ENCODE measurements at places on chromosomes 5 and 9.

DNA sequence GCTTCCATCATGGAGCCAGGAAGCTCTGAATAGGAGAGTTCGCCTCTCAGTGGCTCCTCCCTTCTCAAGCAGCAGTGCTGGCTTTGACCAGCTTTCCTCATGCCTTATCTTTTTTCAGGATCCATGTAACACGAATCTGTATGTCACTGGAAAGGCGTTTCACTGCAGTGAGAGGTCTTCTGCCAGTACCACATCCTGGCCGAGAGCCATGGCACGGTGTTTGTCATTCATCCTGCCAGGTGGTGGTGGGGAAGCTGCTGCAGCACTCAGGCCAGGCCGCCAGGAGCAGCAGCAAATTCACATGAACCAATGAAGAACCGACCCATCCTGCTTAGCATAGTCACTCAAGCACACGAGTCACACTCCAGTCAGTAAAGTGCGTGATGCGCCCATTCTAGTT is 179.0 kb downstream of the FANCC start:
- no peak for DNase-seq

DNA sequence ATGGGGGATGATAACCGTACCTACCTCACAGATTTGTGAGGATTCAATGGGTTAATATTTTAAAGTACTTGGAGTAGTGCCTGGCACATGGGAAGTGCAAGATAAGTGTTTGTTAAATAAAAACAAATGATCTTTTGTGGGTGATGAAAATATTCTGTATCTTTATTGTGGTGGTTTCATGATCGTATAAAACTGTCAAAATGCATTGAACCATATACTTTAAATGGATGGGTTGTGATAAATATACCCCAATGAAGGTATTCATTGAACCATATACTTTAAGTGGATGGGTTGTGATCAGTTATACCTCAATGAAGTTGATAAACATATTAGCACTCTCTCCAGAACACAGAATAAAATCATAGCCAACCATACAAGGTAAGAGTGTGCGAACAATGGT is 234.5 kb downstream of the CRB2 start:
- DNase-seq = no peak

DNA sequence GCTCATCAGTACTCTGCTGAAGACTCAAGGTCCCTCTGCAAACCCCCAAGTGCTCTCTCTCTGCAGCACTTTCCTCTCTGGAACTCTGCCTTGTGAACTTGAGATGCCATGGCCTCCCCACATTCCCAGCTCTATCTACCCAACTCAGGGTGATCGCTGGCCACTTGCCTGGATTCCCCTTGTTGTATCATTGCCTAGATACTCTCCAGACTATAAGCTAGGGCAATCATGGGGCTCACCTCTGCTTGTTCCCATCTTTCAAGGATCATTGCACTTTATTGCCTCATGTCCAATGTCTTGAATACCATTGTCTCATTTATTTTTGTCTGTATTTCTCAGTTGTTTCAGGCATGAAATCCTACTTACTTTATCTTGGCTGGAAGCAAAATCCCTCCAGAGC is 144.1 kb downstream of the PLPPR1 start:
- DNase-seq = no peak

- DNase-seq = peak; percentile 24
Measured at GRCh38 chr9:112971415-112971814, 40.6 kb downstream of the ZNF883 start.

DNA sequence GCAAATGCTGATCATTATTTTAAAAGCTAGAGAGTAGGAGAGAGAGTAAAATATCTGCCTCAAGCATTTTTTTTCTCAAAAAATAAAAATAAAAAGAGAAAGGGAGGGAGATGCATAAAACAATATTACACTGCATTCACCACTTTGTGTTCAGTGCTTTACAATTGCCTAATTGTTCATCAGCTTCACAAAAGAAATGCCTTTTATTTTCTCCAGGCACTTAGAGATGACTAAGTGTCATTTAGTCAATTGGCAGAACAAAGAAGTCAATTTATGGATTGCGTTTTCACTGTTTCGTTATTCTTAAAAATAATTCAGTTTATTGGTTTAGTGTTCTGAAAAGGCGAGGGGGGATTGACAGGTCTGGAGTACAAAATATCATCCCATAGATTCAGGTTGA is 232.5 kb upstream of the CCNH start:
- no peak for DNase-seq

All from AG08395 (cell line).